Sciatic nerve (tissue), 2 donors: ENCODE measurements at places on chromosomes 7 and 10. TPM values are rescaled to one million over a fixed set of nuclear protein-coding genes. Genes with fewer than 3 reads are reported as not detected.

DNA sequence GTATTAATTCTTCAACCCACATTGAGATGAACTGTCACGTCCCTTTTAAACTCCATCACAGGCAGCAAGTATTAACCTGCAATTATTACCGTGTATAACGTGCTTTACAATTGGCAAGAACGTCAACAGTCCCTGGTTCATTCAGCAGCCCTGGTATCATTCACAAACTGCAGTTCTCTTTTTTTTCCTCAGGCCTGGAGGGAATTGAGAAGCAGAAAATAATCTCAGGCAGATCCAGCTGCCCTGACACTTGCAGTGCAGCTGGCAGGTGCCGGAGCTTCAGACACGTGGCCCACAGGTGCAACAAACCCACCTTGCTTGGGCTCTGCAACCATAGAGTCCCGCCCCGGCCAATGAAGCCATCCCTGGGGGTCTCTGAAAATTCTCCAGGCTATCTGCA lies 137.3 kb downstream of the PLXNA4 start:
- DNase-seq: no peak

GRCh38 chr10:84706875-84707274 lies 378.5 kb downstream of the CCSER2 start:
- no peak for DNase-seq

DNA sequence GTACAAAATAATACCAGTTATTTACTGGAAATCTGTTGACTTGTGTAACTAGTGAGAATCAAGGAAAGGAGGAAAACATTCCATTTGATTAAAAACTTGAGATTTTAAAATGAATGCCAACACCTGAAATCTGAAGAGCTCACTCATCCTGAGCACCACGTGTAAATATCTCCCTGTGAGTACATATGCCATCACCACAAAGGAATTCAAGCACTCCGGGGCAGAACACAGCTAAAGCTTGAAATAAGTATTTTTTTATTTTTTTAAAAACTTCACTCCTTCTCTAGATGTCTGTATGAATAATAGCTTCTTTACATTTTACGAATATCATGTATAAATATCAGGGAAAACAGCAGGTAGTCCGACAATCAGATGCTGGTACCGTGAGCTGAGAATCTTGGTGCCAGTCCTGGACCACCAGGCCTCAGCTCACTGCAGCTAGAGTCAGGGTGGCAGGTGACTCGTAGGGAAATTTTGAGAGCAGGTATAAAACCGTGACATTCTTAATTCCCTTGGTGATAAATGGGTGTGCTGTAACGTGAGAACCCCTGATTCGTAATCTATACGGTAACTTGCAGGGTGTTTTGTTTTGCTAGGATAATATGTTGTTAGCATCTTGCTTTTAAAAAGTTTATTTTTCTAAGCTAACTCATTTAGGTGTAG lies 12.7 kb downstream of the LMTK2 start:
- DNase-seq: no peak

GRCh38 chr10:131797626-131798025 lies 103.2 kb upstream of the PPP2R2D start:
- DNase-seq: no peak

GRCh38 chr7:140695381-140695780 lies 1.1 kb upstream of the NDUFB2 start:
- DNase-seq: no peak

SPDYE6 gene
- not detected for total RNA-seq

DNA sequence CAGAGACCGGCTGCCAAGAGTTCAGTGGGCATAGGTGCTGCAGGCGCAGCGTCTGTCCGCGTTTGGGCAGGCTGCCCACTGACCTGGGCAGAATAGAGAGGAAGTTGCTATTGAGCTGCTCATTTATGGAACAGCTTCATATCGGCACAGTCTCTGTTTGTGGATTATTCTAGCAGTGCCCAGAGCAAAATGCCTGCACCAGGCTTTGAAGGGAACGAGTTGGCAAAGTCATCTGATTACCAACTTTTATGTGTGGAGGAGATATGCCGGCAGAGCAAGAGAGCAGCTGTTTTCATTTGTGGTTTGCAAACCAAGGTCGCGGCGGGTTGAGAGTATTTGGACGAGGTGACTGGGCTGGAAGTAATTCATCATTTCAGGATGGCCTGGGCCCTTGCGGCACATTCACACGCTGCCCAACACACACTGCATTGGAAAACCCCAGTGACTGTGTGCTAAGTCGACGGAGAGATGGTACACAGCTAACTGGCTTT lies 228.5 kb downstream of the TCERG1L start:
- peak; percentile 49 for DNase-seq

UTF1 gene
- not detected for total RNA-seq

FAM237B gene
- not detected for total RNA-seq

ZNF32 gene
- 41.1 TPM for total RNA-seq

DNA sequence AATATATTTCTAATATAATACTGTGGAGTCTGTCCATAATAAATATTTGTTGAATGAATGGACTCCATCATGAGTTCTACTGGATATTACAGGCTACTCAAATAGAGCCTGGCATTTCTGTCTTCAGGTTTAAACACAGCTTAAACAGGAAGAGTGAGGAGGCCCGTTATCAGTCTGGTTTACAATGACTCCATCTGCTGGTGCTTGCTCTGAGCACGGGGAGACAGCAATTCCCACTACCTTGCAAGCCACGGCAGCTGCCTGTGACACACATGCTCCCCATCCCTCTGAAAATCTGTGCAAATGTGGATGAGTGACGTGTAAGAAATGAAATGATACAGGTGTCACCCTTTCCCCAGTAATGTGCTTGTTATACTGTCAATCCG lies 293.5 kb upstream of the IMMP2L start:
- no peak for DNase-seq

SLC26A5 gene
- 0.71 TPM for total RNA-seq

FGFR2 gene
- 10.8 TPM for total RNA-seq

DNA sequence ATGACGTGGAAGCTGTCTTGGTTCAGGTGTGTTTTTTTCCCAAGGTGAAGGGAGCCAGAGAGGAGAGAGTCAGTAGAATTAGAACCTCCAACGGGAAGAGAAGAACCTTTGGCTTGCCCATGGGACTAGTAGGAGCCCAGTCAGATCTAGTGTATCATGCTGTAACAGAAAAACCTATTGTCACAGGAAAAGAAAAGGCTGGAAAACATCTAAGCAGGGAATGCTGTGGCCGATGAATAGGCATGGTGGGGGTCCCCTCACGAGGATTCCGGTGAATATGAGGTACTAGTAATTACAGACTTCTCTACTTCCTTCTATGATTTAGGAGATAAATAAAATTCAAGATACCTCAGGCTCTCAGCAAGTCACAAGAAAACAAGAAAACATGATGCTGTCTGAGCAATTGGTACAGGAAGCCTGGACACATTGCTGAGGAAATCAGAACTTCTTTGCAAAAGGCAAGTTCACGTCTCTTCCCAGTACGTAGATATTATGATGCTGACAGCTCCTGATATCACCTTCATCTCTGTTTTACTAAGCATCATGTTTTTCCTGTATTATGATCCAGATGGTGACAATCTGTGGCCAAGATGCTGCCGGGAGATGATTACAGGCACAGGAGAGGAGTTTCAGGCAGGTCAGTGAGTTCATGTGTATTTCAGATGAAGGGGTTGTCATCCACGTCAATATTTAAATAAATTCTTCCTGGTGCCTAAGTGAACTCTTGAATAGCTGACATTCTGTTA lies 54.3 kb upstream of the NPY start:
- DNase-seq: no peak

VSTM4 gene
- total RNA-seq: 16.4 TPM

DNA sequence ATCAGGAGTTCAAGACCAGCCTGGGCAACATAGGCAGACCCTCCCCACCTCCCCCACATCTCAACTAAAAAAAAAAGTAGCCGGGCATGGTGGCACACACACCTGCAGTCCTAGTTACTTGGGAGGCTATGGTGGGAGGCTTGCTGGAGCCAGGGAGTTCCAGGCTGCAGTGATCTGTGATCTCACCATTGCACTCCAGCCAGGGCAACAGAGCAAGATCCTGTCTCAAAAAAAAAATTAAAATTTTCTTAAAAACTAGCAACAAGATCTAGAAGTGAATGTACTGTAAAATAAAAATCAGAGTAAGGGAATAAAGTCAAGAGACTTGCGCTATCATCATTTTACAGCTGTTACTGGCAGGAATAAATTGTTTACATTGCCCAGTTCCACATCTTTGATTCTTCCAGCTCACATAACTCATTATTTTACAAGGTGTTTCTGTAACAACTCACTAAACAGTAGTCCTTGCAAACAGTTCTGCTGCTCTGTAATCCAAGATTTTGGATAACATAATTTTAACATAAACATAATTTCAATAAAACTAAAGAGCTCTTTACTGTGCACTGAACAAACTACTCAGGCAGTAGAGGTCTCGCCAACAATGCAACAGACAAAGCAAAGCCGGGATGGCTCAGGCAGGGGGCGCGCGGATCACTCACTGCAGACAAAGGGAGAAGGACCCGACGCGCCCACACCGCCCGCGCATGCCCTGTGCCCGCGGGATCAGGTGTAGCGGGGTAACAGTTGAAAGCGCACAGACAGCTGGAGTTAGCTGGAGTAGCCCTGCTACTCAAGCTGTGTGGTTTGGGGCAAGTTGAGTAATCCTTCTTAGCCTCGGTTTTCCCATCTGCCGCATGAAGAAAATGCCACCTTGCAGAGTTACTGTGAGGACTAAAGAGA lies 73.3 kb upstream of the NFE2L3 start:
- DNase-seq: peak; percentile 69

CYP2C19 gene
- not detected for total RNA-seq

MACC1 gene
- 0.98 TPM for total RNA-seq

CEP55 gene
- 0.62 TPM for total RNA-seq

FAM221A gene
- 9.8 TPM for total RNA-seq

- no peak for DNase-seq
These were observed 21.3 kb upstream of the TTYH3 start for GRCh38 chr7:2610466-2610865.

SPOCK2 gene
- 5.3 TPM for total RNA-seq

DNA sequence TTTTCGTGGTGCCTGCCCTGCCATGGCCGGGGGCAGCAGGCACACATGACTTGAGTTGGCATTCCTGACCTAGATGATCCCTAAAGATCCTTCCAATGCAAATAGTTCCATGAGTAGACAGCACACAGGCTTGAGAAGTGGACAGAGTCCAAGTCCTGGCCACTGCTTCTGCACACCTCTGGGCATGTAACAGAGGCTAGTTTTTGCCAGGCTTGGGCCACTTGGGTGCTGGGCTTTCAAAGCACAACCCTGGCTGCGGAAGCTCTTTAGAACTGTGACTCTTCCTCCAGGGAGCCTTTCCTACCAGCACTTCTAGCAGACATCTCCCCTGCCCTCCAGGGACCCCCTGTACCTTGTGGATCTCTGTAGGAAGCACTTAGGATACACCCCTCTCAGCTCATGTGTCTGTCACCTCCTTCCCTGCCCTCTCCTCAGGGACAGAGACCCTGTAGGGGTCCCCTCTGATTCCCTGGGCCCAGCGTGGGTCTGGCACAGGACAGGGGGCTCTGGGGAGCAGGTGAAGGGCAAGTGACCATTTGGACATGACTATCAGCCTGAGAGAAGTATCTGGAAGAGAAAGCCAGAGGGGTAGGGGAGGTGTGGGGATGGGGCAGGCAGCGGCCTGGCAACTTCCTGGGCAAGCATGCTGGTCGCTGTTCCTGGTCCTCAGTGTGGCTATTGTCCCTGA lies 36.2 kb downstream of the ZCCHC24 start:
- no peak for DNase-seq

GRCh38 chr7:16779051-16779450 lies 25.5 kb downstream of the TSPAN13 start:
- DNase-seq: no peak

DNA sequence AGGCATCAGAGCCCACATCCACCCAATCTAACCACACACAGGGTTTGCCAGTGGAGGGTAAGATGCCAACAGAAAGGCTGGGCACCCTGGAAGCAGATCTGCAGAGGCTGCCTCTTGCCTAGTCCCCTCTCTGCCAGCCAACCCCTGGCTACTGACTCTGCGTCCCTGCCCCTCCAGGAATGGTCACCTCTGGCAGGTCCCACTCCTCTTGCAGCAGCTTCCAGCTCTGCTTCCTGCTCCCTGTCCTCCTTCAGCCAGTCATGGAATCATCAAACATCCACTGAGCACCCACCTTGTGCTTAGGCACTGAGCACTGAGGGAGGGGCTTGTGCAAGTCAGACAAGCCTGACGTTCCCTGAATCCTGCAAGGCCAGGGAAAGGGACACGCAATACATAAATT lies 20.1 kb upstream of the HABP2 start:
- DNase-seq: peak; percentile 22

GRCh38 chr7:34675749-34676374 lies 17.8 kb downstream of the NPSR1 start:
- DNase-seq: no peak

DNA sequence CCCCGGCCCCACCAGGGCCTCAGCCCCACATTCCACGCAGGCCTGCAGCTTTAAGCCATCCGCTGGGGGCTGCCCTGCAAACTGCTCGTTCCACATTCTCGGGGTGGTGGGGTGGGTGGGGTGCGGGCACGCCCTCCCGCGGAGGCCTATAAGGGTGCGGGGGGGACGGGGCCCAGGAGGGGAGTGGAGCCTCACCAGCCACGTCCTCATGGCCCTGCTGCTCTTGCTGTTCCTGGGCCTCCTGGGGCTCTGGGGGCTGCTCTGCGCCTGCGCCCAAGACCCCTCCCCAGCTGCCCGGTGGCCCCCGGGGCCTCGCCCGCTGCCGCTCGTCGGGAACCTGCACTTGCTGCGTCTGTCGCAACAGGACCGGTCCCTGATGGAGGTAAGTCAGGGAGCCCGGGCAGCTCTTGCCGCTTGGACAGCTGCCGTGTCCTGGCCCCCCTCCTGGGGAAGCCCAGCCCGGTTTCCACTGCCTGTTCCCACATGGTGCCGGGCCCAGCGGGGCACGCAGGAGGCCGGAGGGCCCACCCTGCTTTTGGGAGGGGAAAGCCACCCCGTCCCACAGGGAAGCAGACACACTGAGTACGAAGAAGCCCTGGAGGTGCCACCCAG lies at the start of gene CYP2W1:
Gene CYP2W1 (plus strand): TSS at position 178 of the 612 bp plus-strand sequence. CDS start 31 bp downstream, at position 209.
- no peak for DNase-seq
